ENCODE measurements at places on chromosomes 6 and 20.
A peak's percentile ranks its signal among the peaks of the same experiment; 100 is the strongest.

DNA sequence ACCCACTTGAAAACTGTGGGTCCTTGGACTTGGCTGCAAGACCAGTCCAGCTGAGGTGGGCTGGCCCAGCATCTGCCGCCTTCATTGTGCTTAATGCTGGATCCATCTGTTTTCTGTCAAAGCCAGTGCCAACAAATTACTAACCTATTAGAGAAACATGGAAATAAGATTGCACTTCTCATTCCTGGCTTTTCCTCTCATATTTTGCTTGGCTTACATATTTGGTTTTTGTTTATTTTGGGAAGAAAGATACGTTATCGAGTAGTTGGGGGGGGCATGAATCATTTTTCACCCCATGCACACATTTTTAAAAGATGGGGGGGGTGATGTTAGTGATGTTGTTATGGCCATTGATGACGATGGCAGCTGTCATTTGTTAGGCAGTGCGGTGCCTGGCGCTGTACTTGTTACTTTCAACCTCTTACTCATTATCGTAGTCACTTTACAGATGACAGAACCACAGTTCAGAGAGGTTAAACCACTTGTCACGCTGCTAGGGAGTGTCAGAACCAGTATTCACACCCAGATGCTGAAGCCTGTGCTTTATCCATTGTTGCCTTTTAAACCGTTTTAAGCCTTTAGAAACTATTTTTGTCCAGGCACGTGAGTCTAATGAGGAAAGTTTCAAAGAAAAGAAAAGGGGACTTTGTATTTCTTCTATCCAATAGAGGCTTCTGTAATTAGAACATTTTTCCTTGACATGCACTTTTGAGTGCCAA is 180.0 kb downstream of the TMEM242 start:
- DNase-seq, result peak; percentile 35

DNA sequence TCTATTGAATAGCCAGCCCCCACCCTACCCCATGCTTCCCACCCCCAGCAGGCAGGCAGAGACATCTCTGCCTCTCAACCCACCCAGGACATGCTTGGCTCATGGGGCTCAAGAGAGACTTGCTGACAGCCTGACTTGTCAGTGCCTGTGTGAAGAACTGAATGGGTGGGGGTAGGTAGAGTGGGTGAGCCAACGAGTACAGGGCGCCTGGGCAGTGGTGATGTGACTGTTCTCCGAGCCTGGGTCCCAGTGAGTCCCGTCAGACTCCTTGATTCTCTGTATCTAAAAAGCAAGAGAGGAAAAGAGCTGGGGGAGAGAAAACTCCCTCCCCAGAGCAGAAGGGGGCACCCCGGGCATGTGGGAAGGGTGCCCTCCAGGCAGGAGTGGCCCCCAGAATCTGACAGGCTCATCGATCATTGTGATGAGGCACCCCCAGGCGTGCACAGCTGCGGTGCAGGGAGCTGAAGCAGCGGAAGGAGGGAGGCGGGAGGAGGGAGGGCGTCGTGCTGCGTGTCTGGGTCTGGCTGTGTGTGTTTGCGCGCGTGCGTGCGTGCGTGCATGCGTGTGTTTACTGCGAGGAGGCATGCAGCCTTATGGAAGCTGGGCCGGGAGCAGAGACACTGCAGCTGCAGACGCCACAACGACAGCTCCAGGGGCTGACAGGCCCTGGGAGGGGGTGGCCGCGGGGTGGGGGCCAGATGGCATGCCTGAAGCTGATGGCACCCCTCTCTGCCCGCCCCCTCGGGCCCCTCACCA is 40.2 kb downstream of the FOXP4 start:
- no peak for DNase-seq

DNA sequence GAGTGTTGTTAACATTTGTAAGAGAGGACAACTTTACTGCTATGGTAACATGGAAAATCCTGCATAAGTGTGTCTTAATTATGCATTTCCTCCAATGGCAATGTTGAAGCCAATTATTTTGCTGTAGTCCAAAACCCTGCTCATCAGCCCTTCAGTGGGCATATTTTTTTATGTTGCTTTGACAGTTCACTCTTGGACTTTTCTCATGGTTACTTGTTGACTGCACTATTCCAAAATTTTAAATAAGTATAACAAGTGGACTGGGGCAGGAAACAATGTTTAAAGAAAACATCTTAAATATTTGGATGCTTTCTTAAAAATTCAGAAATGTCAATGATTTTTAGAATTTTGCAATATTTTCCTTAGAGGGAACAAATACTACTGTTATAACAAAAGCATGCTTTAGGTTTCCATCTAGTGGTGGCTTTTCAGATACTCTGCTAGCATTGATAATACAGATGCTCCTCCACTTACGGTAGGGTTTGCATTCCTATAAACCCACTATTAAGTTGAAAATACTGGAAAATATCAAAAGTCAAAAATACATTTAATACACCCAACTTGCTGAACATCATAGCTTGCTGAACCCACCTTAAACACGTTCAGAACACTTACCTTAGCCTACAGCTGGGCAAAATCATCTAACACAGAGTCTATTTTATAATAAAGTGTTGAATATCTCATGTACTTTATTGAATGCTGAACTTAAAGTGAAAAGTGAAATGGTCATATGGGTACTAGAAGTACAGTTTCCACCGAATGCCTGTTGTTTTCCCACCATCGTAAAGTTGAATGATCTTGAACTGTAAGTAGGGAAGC is 86.4 kb downstream of the ADGRG6 start:
- DNase-seq, result no peak

GRCh38 chr20:32435449-32436107 is 77.4 kb downstream of the ASXL1 start:
- no peak for DNase-seq

DNA sequence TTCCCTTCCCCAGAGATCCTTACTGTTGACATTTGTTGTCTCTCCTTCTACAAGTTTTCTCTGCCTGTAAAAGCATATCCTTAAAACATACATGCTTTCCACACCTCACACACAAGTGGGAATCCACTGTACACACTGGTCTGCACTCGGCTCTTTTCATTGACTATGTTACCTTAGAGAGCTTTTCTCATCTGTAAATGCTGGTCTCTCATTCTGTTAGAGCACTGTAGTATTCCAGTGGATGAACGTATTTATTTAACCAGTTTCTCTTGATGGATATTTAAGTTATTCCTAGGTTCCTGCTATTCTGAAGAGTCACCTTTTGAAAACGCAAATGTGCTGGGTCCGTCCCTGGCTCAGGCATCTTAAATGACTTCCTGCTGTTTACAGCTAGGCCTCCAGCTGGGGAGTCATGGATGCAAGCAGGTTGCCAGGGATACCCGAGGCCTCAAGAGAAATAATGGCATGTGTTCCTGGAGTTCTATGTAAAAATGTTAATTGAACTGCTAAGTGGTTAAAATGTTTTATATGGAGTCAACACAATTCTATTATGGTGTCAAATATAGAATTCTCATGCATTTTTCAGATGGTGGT is 61.1 kb upstream of the TGM3 start:
- DNase-seq, result no peak

GRCh38 chr20:52127309-52127708 is 64.3 kb downstream of the ZFP64 start:
- no peak for DNase-seq

DNA sequence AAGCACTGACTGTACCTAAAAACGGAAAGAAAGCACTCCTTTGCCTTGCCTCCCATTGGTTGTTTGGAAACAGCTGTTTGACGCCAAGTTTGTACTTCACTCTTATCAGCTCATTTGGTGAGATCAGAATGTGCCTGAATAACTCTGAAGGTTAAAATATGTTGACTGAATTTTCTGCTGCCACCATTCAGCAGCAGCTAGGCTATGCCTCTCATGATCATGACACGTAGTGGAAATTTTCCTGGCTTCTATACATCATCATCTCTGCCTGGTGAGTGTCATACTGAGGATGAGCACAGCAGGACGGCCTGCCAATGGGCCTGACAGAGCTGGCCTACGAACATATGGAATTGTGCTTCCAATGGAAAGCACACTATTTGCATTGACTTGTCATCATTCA is 704.9 kb upstream of the CITED2 start:
- DNase-seq, result no peak

- DNase-seq, result no peak
Measured at GRCh38 chr6:86500035-86500434, 437.3 kb upstream of the HTR1E start.

- DNase-seq, result no peak
Measured at GRCh38 chr6:44824567-44824966, 437.1 kb downstream of the CDC5L start.

- DNase-seq, result no peak
Measured at GRCh38 chr6:2179950-2180349, 65.5 kb downstream of the GMDS start.

DNA sequence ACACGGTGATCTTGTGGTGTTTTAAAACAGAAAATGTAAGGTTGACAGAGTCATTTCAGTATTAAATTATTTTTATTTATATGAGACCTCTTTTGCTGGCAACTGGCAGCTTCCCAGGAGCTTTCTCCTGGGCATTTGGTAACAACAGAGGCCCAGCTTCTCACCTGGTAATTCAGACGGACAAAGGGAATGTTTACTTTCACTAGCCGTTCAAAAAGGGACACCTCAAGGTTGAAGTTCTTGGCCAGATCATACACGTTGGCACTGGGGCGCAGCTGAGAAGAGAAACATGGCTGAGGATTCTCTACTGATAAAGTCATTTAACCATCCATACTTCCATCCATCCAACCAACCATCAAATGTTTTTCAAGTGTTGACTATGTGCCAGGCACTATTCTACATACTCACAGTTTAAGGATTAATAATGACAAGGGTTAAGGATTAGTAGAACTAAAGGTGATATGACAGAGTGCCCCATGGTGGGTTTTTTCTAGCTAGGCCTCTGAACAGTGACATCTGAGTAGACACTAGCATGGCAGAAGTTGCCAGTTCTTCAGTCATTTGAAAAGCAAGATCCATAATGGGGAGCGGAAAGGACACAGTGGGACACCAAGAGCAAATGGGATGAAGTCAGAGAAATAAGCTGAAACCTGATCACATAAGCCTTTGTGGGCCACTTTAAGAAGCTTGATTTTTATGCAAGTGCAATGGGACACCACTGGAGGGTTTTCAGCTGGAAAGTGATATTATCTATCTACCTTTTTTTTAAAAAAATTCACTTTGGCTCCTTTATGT is 25.1 kb downstream of the ZNFX1 start:
- no peak for DNase-seq

GRCh38 chr20:12207875-12208274 is 290.2 kb downstream of the BTBD3 start:
- DNase-seq, result no peak

DNA sequence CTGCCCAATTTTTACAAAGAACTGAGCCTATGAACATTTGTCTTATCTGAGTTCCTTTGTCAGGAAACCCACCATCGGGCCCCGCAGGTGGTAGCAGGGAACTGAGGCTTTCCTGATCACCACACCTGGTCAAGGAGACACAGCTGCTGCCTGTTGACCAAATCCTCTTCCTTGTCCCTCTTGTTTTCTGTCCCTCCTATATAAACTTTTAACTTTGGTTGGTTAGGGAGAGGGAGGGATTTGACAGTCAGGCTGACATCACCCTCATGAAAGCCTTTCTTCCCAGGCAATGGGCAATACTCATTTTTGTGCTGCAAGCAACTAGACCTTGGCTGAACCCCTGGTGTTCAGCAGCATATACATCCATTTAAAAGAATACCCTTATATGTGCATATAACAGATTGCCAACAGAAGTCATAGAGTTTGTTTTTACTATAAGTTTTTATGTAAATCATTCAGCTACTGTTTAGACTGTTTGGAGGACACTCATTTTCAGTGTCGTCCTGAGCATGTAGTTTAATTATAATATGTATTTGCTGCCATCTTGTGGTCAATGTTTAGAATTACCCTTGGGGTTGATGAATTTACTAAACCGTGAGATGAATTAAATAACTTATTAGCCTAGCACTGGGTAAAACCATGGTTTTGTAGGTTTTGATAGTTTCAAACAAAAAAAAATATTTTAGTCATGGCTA is 17.0 kb downstream of the CRISP1 start:
- DNase-seq, result peak; percentile 3

- DNase-seq, result no peak
Measured at GRCh38 chr6:636488-636887, 20.4 kb downstream of the HUS1B start.

DNA sequence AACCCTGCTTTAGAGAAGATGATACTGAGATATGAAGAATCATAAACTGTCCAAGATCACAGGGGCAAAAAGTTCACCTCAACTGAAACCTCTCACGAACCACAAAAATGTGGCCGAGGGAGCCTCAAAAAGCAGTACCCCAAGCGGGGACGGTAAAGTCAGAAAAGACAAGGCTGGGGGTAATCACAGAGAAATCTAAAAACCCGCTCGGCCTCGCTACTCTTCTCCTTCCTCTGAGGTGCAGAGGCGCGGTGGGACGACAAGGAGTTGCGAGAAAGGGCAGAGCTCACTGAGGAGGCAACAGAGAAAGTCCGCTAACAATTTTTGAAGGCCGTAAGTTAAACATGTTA is 356 bp upstream of the IRAK1BP1 start:
- no peak for DNase-seq

- DNase-seq, result no peak
Measured at GRCh38 chr6:10190042-10190441, 224.8 kb downstream of the TFAP2A start.

GRCh38 chr20:50595988-50596693 is 86.0 kb downstream of the PTPN1 start:
- no peak for DNase-seq

- DNase-seq, result no peak
Measured at GRCh38 chr6:98764373-98764911, 69.9 kb upstream of the POU3F2 start.

DNA sequence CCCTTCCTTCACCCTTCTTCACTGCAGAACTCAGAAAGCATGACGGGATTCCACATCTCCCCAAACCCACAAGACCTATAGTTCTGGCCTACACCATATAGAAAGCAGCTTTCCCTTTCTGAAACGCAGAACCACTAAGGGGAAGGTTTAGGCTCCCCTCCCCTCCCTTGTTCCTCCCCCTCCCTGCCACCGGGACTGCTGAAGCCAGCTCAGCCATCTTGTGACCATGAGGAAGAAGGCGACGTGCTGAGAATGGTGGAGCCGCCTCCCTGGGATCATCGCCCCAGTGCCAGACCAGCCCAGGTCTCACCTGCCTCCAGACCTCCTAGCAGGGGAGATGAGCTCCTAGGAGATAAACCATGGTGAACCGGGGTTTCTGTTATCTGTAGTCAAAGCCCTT is 19.6 kb downstream of the SERPINB6 start:
- DNase-seq, result no peak

All from skeletal muscle cell (primary cell).